ENCODE measurements at places on chromosomes 1 and 21.

GRCh38 chr1:243921111-243921510, 71.1 kb upstream of the AKT3 start:
- DNase-seq = no peak

- no peak for DNase-seq
Measured at GRCh38 chr1:20311289-20311688, 20.6 kb downstream of the VWA5B1 start.

GRCh38 chr1:69492286-69492685, 75.4 kb upstream of the LRRC7 start:
- DNase-seq = no peak

DNA sequence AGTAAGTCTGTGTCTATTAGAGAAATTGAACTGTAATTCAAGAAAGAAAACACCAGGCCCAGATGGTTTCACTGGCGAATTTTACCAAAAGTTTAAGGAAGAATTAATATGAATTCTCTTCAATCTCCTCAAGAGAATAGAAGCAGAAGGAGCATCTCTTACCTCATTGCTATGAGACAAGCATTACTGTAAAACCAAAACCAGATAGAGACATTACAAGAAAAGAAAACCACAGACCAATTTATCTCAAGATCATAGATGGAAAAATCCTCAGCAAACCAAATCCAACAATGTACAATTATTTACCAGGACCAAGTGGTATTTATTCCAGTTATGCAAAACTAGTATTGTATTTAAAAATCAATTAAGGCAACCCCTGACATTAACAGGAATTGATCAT, 160.6 kb downstream of the LIPI start:
- no peak for DNase-seq

GRCh38 chr1:198775606-198776005, 136.8 kb downstream of the PTPRC start:
- DNase-seq = no peak

DNA sequence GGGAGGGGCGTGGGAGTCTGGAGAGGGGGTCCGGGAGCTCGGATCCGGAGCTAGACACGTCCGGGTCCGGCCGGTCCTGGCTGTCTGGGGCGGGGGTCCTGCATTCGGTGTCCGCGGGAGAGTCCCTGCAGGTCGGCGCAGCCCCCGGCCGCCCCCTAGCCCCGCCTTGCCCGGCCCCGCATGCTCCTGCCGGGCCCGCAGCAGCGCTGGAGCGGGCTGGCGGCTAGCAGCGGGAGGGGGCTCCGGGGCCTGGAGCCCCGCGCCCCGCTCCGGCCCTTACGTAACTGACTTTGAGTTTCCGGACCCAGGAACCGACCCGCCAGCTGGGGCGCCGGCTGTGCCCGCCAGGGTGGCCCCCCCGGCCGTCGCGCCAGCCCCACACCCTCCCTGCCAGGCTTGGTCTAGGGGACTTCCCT, 26.9 kb upstream of the EPB41 start:
- DNase-seq = peak; percentile 59

DNA sequence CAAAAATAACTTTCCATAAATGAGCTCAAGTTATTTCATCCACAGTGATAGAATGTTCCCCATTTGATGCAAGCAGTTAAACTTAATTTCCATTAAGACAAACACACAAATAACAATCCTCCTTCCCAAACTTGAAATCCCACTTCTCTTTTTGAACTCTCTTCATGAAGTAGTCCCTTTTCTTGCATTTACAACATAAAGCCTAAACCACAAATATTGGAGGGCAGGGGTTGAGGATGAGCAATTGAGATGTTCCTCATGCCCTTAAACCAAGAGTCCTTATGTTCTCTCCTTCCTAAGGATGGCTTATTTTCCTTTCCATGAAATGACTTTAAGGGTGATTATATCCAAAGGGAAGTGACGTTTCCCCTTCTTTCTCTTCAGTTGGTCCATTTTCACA, 228.8 kb downstream of the DISC1 start:
- no peak for DNase-seq

GRCh38 chr1:1120866-1121591, 5.1 kb upstream of the C1orf159 start:
- no peak for DNase-seq

GRCh38 chr1:42748021-42748420, 8.0 kb upstream of the CLDN19 start:
- no peak for DNase-seq

DNA sequence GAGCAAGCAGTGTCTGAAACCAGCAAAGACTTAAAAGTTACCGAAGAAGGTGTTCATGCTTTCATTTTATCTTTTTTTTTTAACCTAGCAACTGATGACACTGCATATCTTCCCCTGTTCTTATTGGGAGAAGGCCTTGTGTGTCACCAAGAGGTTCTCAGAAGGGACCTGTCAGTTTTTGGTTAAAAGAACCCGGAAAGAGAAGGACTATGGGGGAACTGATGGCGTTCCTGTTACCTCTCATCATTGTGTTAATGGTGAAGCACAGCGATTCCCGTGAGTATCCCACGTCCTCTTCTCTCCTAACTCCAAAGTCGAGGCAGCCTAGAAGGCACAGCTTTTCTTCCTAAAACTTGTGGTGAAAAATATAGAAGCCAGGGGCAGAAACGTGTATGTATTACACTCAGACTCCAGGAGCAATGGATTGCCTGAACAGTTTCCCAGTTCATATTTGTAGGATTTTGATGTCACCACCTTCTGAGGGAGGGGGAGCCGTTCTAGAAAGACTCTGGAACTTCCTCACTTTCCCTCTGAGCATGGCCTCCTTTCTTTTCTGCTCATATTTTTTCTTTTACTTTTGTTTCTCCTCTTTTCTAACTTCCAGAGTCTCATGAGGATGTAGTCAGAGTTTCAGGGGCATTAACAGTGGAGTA, at the start of gene MR1:
Gene MR1, plus strand, starts transcription at position 185 of the 653 bp plus-strand sequence. Its CDS starts 25 bp downstream, at position 210.
- peak; percentile 87 for DNase-seq

DNA sequence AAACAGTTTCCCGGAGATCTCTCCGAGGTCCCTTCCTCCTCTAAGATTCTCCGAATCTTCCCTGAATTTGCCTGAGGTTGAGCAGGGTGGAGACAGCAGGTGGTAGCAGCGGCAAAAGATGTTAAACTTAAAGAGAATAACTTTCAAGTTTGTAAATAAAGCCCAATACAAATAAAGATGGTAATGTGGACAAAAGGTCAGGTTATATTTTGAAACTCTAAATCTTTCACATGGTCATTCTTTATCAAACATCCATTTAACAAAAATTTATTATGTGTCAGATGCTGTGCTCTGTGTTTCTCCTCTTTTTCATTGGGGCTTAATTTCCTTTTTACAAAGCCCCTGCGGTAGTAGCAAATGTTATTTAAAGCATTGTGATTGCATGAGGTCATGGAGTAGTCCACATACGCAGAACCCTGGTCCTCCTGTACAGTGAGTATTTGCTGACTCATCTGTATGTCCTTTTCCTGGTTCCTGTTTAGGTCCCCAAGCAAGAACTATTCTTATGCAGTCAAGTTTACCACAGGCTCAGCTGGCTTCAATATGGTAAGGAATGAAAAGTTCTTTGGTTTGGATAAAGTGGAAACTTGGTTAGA, 119.2 kb downstream of the ITSN1 start:
- DNase-seq = no peak

Data from GM20000 (cell line).